Right renal pelvis (tissue), 4 donors: ENCODE measurements at places on chromosomes 16 and 17.

GRCh38 chr16:27317320-27317719 is 3.5 kb downstream of the IL4R start:
- no peak for DNase-seq

- DNase-seq = no peak
Observed at GRCh38 chr16:71254832-71255525, 24.5 kb upstream of the HYDIN start.

DNA sequence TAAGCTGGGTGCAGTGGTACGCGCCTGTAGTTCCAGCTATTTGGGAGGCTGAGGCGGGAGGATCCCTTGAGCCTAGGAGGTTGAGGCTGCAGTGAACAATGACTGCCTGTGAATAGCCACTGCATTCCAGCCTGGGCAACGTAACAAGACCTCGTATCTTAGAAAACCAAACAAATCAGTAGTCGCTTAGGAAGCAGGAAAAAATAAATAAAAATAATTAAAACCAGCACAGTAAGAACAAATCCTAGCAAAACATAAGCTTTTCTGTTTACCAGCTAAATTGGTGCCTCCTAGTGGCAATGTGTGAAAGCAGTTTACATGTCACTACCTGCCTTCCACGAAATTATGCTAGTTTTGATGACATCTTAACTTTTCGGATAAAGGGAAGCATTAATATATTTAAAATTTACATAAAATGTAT is 1.3 kb downstream of the ARMC5 start:
- no peak for DNase-seq

- DNase-seq = no peak
Observed at GRCh38 chr17:61532826-61533225, 58.2 kb downstream of the NACA2 start.

DNA sequence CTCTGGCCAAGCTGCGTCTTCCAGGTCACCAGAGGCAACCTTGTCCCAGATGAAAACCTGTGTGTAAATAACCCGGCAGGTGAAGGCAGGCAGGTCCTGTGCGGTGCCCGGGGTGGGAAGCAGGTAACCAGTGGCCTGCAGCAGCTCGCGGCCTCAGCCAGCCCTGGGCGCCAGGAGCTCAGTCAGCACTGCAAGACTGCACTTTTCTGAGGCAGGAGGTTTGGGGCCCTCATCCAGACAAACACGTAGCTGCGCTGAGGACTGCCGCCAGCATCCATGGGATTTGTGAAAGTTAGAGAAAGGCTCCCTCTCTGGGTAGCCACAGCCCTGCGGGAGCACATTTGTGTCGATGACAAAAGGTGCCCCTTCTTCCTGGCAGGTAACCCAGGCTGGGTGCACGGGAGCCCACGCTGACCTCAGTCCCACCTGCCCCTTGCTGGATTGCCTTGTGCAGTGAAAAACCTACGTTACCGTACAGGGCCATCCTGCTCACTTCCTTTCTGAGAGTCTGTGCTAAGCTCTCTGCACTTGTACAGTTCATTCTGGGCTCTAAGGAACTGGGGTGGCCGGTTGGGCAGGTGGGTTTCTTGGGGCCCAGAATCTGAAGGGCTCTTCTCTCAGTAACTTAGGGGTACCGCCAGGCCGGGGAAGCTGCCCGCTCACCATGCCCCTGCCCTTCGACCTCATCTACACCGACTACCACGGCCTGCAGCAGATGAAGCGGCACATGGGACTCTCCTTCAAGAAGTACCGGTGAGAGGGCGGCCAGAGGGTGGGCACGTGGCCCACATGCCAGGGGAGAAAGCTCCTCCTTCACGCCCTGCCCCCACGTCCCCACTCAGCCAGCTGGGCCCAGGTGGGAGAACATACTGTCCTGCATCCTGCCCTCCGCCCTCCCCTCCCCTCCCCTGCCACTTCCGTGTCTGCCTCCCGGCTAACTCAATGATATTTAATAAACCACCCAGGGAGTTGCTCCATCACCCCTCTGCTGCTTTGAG is 56.4 kb downstream of the MGAT5B start:
- no peak for DNase-seq

DNA sequence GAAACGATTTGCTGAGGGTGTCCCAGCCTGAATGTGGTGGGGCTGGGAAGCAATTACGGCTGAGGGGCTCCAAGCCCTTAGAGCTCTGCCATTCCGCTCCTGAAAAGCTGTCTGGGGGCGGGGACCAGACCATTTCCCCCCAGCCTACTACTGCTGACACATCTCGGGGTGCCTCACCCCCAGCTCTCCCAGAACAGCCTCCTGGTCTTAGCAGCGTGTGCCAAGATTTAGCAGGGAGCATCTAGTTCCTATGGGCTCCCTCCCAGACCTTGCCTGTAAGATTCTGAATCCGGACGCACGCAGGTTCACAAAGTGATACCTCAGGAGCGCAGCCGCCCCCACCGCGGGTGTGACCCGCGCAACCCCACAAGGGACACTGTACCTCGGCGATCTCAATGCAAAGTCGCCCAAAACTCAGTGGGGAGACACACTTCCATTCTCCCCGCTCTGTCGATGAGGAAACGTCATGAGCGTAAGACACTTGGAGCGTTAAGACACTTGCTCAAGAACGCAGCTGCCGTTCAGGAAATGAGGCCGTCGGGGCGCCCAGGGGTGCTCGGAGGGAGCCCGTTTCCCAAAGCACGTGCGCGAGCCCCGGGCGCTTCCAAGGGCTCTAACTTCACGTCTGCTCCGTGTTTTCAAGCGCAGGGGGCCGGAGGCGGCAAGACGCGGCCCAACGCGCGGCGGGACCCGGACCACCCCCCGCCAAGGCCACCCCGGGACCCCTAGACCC is 629 bp downstream of the GEMIN4 start:
- DNase-seq = no peak

DNA sequence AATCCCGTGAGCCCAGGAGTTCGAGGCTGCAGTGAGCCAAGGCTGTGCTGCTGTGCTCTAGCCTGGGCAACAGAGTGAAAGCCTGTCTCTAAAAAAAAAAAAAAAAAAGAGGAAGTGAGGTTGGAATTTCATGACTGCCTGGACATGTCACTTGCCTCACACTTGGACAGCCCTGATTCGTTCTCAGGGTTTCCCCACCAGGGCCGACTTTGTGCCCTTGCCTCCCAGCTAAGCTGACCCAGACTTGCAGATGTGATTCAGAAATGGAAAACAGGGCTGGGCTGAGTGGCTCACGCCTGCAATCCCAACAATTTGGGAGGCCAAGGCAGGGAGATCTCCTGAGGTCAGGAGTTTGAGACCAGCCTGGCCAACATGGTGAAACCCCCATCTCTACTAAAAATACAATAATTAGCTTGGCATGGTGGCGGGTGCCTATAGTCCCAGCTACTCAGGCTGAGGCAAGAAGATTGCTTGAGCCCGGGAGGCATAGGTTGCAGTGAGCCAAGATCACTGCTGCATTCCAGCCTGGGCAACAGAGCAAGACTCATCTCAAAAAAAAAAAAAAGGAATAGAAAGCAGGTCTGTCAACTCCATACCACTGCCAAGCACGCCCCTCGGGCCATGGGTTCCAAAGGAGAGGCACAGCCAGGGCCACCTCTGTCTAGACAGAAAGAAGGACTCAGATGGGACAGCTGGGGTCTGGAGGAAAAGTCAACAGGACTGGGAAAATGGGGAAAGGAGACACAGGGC is 46.9 kb downstream of the SOCS1 start:
- no peak for DNase-seq

GRCh38 chr17:6479622-6480302 is 35.5 kb downstream of the PIMREG start:
- no peak for DNase-seq

- no peak for DNase-seq
Observed at GRCh38 chr17:78706271-78706915, 75.7 kb downstream of the CYTH1 start.

- DNase-seq = peak; percentile 48
Observed at GRCh38 chr16:29710227-29711219, 31.5 kb downstream of the QPRT start.

DNA sequence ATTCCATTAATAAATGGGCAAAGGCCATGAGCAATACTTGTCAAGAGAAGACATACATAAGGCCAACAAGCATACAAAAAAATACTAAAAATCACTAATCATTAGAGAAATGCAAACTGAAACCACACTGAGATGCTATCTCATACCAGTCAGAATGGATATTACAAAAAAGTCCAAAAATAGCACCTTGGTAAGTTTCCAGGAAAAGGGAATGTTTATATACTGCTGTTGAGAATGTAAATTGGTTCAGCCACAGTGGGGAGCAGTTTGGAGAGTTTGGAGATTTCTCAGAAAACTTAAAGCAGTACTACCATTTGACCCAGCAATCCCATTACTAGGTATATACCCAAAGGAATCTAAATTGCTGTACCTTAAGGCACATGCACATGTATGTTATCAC is 467.7 kb downstream of the CDH11 start:
- no peak for DNase-seq

DNA sequence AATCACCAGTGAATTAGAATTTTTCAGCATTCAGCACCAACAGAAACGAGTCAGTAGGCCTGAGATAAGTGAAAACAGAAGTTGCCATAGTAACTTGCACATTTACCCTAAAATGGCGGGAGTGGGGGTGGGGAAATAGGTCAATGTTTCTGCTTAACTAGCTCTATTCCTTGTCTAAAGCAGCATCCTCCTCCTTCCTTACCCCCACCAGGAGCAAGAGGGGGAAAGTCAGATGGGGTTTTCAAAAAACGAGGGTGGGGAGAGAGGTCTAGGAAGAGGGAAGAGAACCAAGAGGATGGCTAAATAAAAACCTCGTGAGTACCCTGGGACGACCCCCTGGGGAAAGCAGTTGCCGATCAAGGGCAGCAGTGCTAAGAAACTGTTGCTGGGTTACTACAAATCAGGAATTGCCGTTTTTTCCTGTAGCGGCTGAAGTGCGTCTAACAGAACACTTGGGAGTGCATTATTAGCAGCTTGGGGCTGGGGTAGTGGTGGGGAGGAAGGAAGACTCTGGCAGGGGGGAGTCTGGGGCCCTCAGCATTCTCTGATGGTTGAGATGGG is 34.4 kb upstream of the MNT start:
- DNase-seq = no peak

- no peak for DNase-seq
Observed at GRCh38 chr17:74031316-74032090, 172.0 kb upstream of the RPL38 start.

GRCh38 chr16:88057656-88058055 is 106.4 kb downstream of the BANP start:
- no peak for DNase-seq

DNA sequence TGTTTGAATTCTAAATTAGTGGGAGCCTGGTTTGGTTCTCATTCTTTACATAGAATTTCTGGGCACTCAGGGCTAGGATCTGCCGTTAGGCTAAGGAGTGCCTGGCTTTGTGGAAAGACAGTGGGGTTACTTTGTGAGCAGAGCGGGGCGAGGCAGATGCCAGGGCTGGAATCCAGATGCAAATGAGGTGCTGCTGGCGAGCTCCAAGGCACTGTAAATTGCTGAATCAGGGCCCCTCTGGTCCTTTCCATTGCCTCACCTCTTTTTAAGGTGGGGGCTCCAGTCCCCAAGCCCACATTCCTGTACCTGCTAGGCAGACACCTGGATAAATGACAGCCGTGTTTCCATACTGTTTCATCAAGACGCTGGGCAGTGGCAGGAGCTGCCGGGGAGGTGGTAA is 33.8 kb downstream of the PIPOX start:
- DNase-seq = no peak

DNA sequence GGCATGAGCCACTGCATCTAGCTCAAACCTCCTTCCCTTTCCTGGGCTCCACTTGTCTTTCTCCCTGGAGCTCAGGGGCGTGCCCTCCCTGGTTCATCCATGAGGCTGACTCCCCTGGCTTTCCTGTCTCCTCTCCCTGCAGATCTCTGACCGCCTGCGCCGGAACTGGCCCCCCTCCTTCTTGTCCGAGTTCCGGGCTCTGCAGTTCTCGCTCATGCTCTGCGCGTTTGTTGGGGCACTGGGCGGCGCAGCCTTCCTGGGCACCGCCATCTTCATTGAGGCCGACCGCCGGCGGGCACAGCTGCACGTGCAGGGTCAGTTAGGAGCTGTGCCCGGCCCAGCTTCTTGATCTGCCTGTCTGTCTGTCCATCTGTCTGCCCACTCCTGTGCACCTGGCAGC is 1.2 kb upstream of the LAT start:
- DNase-seq = no peak

GRCh38 chr17:29390851-29391631 is 878 bp downstream of the TAOK1 start:
- DNase-seq = no peak

GRCh38 chr17:1635675-1636465 is 7.2 kb upstream of the SLC43A2 start:
- DNase-seq = no peak

DNA sequence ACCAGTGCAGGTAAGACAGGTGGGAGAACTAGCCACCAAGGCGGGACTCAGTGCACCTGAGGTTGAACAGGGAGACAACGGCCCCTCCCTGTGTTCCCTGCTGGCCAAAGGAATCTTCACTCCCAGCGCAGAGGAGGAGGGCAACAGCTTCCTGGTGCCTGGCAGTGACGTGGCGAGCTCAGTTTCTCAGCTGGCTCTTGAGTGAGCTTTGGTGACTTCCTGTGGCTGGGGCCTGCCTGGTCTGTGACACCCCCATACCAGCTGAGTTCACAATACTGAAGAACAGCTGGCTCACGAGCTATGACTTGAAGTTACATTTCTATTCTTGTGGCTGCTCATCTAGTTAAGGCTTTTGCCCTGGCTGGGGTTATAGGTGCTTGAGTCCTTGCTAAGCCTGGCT is 26.1 kb downstream of the WNT9B start:
- DNase-seq = no peak

DNA sequence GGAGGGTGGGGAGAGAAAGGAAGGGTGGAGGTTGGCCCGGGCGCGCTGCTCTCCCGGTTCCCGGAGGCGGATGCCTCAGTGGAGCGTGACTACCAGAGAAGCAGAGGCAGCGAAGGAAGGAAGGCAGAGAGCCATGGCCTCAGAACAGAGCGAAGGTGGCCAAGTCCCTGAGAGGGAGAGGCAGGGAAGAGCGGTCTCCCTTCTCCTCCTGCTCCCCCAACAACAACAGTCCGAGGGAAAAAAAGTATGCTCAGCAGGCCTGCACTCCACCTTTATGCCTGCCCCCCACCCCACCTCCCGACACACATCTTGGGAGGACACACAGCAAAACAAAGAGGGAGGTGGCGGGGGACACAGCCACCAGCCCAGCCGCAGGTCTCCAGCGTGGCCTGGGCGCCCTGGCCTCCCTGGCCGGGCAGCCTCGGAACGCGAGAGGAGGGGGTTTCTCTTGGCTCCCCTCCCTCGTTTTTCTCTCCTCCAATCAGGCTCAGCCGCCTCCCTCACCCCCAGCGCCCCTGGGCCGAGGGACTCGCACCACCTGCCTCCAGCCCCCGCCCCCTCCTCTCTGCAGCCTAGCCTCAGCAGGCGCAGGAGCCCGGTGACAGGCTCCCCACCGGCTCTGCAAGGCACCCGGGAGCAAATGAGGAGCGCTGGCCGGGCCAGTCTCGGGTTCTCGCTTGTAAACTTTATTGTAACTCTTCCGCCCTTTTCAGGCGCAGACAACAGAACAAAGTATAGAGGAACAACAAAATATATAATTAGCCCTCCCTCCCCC is 1.1 kb upstream of the HOXB7 start:
- DNase-seq = no peak

- no peak for DNase-seq
Observed at GRCh38 chr17:37657202-37657601, 14.0 kb upstream of the DDX52 start.
